ENCODE measurements at places on chromosomes 12 and 14.

GRCh38 chr12:77940567-77940966 is 109.9 kb downstream of the NAV3 start:
- peak; percentile 52 for DNase-seq

DNA sequence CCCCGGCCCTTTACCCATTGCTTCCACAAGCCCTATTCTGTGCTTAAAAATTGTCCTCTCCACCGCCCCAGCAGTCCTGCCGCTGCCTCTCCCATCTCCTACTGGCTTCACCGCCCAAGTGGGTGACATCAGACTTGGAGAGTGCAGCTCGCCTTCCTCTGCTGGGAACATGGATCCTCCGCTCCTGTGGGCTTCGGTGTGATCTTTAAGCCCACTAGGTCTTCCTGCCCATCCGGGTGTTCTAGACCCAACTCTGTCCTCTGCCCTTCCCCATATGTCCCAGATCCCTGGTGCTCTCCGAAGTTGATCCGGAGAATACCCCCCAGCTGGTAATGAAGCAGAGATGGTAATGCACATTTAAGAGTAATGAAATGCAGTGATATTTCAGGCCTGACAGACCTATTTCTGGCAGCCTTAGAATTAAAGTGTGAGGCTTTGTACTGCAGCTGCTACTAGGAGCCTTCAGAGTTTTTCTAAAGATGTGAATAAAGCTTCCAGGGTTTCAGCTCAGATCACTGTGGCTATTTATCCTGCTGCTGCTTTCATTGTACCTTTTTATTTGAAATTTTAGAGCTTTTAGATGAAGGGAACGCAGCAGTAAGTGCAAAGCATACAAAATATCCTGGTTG is 22.9 kb upstream of the CTDSP2 start:
- no peak for DNase-seq

- DNase-seq = peak; percentile 61
These were observed 85.5 kb downstream of the PRICKLE1 start for GRCh38 chr12:42504049-42504448.

GRCh38 chr14:24167469-24168114 is 4.3 kb upstream of the REC8 start:
- no peak for DNase-seq

GRCh38 chr12:61251076-61251475 is 1009.1 kb upstream of the USP15 start:
- DNase-seq = no peak

GRCh38 chr14:55605793-55606192 is 25.8 kb downstream of the KTN1 start:
- peak; percentile 71 for DNase-seq

DNA sequence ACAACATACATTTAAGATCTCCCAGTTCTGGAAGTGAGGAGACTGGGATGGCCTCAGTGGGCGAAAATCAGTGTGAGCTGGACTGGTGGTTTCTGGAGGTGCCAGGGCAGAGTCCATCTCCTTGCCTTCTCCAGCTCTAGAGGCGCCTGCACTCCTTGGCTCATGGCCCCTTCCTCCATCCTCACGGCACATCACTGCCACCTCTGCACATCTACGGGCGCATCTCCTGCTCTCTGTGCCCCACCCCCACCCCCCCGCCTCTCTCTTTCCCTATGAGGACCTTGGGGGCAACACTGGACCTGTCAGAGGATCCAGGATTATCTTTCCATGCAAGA is 62.8 kb upstream of the DIO3 start:
- DNase-seq = no peak

- DNase-seq = no peak
These were observed 168.1 kb downstream of the AACS start for GRCh38 chr12:125233319-125233718.

GRCh38 chr14:101827286-101827685 is 65.8 kb downstream of the PPP2R5C start:
- peak; percentile 66 for DNase-seq

- peak; percentile 58 for DNase-seq
These were observed 194.1 kb downstream of the MON2 start for GRCh38 chr12:62660756-62661155.

DNA sequence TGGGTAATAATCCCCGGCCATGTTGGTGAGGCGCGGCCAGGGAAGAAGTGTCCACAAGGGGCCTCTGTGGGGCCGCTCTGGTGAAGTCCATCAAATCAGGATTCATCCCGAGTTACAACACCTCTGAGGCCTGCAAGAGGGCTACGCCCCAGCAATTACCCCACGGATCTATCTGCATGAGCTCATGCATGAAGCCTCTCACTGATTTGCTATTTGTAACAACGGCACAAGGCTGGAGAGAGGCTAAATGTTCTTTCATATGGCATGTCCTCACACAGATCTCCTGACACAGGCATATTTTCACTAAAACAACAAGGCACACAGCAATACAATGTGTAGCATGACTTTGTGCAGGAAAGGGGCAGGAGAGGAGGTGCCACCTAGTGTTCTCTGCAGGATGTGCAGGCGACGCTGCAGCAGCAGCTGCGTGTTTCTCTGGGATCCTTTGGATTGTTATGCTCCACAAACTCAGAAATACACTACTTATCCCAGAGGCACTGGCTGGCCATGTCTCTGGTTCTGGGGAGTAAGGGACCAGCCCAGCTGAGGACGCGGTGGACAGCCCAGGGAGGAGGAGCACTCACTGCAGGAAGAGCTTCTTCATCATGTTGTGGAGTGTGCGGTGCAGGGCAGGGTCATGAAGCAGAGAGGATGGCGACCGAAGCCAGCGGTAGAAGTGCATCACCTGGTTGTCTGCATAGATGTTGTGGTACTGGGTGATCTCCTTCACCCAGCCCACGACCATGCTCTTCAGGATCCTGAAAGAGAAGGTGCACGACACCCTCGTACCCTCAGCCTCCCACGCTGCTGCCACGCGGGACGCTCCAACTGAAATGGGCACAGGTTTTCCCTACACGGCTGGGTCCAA is 20.2 kb downstream of the P2RX2 start:
- peak; percentile 46 for DNase-seq

- DNase-seq = peak; percentile 36
These were observed 32.0 kb downstream of the SSH1 start for GRCh38 chr12:108825201-108825950.

DNA sequence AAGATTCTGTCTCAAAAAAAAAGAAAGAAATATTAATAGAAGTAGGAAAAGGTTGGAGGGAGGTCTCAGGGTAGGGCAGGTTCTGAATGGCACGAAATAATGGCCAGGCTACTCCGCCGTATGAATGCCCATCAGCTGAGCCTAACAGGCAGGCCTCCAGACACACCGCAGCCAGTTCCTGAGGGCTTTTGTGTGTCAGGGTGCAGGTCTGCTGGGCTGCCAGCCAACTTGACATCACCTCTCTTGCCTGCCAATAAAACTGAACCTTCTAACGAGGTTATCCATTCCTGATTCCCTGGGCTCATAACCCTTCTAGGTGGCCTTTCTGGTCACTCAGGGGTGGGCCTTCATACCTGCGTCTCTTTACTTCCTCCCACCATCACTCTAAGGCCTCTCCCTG is 3.0 kb downstream of the IFI27 start:
- peak; percentile 66 for DNase-seq

GRCh38 chr14:86601813-86602212 is 1071.9 kb downstream of the FLRT2 start:
- no peak for DNase-seq

DNA sequence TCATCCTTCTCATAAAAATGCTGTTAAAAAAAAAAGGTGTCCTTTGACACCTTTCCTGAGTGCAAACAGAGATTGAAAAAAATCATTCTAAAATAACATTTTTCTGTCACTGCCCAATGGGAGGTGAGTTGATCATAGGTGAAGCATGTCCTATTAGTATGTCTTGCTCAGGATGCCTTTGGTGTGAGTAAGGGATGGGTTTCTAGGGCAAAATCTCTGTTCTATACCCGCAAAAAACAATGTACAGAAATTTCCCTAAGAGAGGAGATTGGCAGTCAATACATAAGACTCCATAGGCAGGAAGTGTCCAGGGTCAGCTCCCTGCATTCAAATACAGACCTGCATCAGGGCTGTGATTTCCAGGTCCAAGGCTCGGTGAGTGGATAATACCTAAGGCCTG is 195.2 kb downstream of the DAD1 start:
- no peak for DNase-seq

GRCh38 chr12:75974323-75975187 is 57.0 kb downstream of the PHLDA1 start:
- no peak for DNase-seq

- DNase-seq = no peak
These were observed 125.2 kb downstream of the ZNF664 start for GRCh38 chr12:124098101-124098757.

DNA sequence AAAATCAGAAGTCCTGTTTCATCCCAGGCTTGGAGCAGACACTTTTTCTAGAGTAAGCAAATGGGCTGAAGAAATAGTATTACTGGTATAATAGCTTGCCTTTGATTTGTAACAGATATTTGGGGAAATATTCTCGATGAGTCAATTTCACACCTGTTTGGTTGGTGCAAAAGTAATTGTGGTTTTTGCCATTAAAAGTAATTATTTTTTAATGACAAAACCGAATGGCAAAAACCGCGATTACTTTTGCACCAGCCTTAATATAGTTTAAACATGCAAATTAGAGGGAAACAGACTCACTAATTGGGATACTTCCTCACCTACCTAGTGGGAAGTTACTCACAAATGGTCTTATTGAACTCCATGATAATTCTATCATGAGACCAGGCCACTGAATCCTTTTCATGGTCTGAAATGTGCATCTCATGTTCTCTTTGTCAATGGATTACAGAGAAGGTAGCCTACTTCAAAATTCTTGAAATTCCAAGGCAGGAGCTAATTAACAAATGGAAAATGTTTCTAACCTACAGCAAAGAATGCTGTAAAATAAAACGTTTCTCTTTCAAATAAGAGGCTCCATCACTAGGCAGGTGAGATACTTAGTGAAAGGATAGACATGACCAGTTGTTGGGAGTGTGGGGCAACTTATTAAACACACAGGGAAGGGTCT is 391.3 kb downstream of the EMP1 start:
- peak; percentile 88 for DNase-seq

Data from renal cortical epithelial cell (primary cell).